NCI-H510A treated with DMSO at 0.1 percent for 48 hours (cell line): ENCODE measurements at places on chromosomes 4 and X.

- DNase-seq = no peak
These were observed 169.5 kb downstream of the GLRA2 start for GRCh38 chrX:14698790-14699189.

DNA sequence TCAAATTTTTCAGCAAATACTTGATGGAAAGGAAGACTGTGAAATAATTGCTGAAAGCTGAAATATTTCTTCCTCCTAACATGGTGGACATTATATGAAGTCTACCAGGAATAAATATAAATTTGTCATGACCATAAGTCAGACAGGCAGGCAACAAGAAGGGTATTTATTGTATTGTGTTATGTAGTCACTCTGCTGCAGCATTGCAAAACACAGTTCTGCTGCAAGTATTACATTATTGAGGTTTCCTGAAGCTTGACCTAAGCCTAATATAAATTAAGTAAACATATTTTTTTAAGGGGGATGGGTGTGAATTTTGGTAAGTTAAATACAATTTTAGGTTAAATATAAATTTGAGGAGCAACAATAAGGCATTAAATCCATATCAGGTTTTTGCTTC lies 60.2 kb upstream of the MAOA start:
- DNase-seq = no peak

DNA sequence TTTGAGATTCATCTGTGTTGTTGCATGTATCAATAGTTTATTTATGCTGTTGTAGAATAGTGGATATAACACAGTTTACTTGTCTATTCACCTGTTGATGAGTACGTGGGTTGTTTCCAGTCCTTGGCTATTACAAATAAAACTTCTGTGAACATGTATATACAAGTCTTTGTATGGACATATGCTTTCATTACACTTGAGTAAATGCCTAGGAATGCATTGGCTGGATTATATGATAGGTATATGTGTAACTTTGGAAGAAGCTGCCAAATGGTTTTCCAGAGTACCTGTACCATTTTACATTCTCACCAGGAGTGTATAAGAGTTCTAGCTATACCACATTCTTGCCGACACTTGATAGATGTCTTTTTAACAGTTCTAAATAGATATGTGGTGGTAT lies 16.5 kb downstream of the ART3 start:
- no peak for DNase-seq

DNA sequence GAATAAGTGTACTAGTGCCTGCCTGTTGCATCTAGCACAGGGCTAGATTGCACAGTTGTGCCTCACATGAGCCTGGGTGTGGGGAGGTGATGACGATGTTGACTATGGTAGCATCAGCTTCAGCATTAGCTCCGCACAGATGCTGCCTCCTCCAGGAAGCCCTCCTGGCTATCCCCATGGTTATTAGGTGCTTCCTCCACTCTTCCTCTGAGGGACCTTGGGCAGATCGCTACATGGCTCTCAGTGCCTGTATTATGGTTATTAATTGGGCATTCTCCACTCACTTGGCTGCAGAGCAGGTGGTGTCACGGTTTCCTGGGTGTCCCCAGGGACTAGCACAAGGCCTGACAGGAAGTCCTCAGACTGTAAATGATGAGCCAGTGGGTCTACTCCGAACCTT lies 325.6 kb downstream of the ARHGAP10 start:
- no peak for DNase-seq

- DNase-seq = no peak
These were observed 83.5 kb downstream of the CHRNA9 start for GRCh38 chr4:40418430-40419230.

DNA sequence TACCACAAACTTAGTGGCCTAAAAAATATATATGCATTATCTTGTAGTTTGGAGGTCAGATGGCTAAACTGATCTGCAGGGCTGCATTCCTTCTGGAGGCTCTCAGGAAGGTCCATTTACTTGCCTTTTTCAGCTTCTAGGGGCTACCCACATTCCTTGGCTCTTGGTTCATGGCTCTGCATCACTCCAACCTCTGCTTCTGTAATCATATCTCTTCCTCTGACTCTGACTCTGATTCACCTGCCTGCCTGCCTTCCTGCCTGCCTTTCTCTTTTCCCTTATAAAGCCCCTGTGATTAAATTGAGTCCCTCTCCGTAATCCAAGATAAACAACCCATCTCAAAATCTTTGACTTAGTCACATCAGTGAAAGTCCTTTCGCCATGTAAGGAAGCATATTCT lies 25.0 kb upstream of the FRMPD4 start:
- DNase-seq = no peak

GRCh38 chrX:45186643-45187026 lies 14.0 kb downstream of the DIPK2B start:
- DNase-seq = no peak

- DNase-seq = no peak
These were observed 3.6 kb downstream of the GRSF1 start for GRCh38 chr4:70836081-70836480.
